CD4-positive, alpha-beta T cell treated with Interleukin-6 at 100 ng/mL for 8 hours (primary cell): ENCODE measurements at places on chromosomes 3 and 15.

- DNase-seq = no peak
These were observed 70.5 kb upstream of the EPHB3 start for GRCh38 chr3:184491011-184491576.

- no peak for DNase-seq
These were observed 266.6 kb upstream of the CTDSPL start for GRCh38 chr3:37594873-37595783.

DNA sequence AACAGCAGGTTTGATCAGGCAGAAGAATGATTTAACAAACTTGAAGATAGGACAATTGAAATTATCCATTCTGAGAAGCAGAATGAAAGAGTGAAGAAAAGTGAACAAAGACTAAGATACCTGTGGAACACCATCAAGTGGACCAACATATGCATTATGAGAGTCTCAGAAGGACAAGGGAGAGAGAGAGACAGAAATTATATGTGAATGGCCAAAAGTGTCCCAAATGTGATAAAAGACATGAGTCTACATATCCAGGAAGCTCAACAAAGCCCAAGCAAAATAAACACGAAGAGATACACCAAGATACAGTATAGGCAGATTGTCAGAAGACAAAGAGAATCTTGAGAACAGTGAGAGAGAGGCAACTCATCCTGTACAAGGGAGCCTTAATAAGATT lies 5.6 kb upstream of the NR1I2 start:
- DNase-seq = no peak

DNA sequence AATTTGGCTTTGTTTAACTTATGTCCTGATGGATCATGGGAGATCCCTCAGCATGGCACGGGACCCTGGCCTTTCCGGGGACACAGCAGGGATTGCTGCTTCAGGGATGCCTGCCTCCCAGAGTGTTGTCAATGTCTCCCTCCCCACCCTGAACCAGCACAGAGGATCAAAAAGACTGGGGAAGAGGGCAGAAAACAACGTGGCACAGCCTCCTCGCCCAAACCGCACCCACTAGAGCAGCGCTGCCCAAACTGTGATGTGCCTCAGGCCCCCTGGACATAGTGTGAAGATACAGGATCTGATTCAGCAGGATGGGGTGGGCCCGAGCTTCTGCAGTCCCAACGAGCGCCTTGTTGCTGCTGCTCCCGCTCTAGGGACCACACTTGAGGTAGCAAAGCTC lies 34.5 kb downstream of the SLC6A20 start:
- no peak for DNase-seq

- DNase-seq = no peak
These were observed 83.4 kb downstream of the TOP2B start for GRCh38 chr3:25581335-25581734.

- DNase-seq = no peak
These were observed 49.0 kb upstream of the SLC4A7 start for GRCh38 chr3:27533261-27533607.

DNA sequence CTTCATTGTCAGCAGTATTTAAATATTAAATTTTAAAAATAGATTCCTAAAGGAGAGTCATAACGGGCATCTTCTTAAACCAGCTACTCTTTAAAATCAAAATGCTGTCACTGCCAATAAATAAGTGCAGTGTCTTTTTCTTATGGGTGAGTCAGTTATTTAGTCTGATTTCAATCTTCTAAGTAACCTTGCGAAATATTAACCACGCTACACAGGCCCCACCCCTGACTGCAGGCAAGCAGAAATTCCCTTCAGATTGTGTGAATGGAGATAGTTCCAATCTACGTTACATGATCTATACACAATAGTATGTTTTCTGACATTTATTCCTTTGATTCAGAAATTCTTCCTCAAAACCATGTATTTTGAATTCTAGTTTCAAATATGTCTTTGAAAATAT lies 141.5 kb downstream of the GADL1 start:
- DNase-seq = no peak

GRCh38 chr3:102536456-102536855 lies 101.6 kb downstream of the ZPLD1 start:
- peak; percentile 2 for DNase-seq

DNA sequence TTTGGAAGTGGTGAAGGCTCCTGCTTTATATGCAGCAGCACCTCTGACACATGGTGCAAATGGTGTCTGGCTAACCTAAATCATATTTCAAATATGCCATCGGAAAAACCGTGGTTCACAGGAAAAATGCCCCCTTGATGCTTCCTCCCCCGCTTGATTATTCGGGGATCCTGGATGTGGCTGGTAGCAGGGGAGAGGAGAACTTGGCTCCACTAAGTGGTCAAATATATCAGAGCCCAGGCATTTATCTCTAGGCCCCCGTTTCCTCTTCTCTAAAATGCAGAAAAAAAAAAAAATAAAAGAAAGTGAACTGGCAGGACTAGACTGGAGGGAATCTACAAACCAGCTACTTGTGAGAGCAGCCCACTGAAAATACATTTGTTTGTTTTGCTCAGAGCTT lies 18.2 kb upstream of the ATP2B2 start:
- no peak for DNase-seq

DNA sequence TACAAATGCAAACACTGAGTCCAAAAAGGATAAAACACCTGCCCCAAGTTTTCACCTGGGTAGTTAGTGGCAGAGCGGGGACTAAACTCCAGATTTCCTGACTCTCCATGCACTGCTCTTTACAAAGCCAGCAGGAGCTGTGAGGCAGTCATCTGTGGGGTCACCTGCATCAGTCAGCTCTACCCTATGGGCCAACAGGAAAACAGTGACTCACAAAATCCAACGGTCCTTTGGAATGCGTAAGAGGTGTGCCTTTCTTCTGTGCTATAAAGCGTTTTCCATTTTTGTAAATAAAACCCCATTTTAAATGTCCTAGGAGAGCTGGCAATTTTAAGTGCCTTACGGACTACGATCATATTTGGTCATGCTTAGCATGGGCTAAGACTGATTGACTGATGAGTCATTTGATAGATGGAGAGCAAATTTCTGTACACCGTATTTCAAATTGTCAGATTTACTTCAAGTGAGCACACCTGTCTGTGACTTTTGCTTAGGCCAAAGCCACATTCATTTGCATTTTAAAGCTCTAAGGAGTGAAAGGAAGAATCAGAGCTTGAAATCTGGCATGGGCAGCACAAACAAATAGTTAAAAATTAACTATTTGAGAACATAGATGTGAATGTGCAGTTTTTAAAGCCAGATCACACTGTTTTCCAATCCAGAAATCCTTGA lies 4.4 kb upstream of the COL8A1 start:
- no peak for DNase-seq

- no peak for DNase-seq
These were observed 30.0 kb upstream of the RPL14 start for GRCh38 chr3:40427045-40427669.

DNA sequence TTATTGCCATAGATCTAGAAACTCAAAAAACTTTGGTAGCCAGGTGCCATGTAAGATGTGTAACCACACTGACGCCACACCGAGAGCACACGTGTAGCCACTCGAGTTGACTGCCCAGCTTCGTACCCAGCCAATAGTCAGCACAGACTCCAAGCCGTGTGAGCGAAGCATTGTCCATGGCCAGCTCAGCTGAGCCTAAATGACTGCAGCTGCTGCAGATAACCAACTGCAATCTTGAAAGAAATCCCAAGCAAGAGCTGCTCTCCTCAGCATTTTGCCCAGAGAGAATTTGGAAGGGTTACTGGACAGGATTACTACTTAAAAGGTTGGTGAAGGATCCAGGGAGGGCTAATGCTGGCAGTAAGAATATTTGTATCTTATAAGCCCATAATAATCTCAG lies 193.0 kb upstream of the THRB start:
- no peak for DNase-seq

DNA sequence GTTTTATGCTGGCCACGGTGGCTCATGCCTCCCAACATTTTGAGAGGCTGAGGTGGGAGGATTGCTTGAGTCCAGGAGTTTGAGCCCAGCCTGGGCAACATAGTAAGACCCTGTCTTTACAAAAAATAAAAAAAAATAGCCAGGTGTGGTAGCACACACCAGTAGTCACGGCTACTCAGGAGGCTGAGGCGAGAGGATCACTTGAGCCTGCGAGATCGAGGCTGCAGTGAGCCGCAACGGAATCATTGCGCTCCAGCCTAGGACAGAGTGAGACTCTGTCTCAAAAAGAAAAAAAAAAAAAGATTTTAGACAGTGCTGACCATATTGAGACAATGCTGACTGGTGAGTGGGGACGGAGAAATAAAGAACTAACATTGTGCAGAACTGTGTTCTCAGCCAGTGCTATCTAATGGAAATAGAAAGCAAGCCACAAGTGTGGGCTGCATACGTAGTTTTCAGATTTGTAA lies 67.2 kb downstream of the ST6GAL1 start:
- no peak for DNase-seq

DNA sequence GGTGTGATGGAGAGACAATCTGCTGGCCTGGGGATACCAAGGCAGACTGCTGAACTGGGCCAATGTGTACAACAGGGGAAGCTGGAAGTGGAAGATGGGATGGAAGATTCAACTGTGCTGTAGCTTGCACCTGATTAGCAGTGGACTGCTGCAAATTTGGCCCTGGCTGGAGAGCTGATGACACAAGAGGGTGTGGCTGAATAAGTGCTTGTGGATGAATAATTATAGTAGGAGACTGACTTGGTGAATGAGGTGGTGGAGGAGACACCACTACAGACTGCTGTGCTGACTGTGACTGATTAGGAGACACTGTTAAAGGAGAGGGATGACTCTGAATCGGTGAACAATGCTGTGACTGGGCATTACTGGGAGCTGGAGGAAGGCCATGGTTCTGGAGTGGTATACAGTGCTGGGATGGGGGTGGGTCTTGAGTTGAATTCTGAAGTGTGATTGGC lies 52.5 kb downstream of the PHC3 start:
- DNase-seq = no peak

GRCh38 chr3:158748237-158748828 lies 16.1 kb upstream of the RARRES1 start:
- no peak for DNase-seq

- DNase-seq = no peak
These were observed 13.9 kb downstream of the ANKDD1A start for GRCh38 chr15:64925335-64926330.

- no peak for DNase-seq
These were observed 53.0 kb upstream of the HES1 start for GRCh38 chr3:194082743-194083636.

- no peak for DNase-seq
These were observed 198.9 kb downstream of the AGBL1 start for GRCh38 chr15:86278586-86278985.

DNA sequence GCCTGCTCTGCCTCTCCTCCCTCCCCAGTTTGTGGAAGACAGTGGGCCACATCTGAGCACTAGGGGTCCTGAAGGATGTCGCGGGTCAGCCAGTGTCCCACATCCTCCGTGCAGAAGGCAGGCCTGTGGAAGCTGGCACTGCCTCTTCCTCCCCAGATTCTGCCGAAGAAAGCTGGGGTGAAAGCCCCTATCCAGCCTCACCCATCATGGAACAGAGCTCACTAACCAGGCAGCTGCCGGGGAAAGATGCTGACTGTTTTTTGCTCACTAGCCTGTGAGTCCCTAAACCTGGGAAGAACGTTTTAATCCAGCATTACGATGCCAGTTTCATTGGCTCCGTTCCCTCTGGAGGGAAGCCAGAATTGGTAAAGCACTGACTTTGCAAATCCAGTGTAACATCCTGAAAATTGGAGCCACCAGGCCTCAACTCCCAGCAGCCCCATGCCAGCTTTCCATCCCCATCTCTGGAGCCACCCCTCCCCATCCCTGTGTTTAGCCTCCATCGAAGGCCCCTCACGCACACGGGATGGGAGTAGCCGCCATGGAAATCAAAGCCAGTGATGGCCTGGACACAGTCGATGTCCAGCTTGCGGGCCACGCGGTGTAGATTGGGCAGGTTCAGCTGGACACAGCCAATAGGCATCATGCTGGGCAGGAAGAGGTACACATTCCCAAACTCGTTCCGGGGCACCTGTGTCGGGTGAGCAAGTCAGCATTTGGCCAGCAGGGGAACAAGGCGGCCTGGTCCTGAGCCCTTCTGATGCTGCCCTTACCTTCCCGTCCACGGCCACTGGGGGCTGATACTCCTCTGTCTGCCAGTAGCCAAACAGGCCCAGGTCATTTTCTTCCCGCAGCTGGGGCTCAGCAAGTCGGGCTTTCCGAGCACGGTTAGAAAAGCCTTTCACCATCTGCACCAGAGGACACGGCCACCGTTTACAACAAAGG lies 23.5 kb downstream of the TMEM43 start:
- no peak for DNase-seq

GRCh38 chr3:118559286-118559685 lies 475.4 kb downstream of the IGSF11 start:
- DNase-seq = no peak

DNA sequence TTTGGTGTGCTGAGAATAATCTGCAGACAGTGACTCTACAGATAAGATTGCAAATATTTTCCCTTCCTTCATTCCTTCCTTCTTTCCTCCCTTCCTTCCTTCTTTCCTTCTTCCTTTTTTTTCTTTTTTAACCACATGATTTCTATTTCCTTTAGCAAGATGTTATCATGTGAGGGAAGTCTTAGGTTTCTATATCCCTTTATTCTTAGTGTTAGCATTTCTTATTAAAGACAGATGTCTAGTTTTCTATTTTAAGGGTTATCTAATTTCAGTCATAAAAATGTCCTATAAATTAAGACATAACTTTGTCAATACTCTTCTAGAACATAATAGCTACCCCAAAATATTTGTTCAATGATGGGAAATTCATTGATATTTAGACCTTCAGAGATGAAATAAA lies 470.9 kb downstream of the LPP start:
- no peak for DNase-seq

DNA sequence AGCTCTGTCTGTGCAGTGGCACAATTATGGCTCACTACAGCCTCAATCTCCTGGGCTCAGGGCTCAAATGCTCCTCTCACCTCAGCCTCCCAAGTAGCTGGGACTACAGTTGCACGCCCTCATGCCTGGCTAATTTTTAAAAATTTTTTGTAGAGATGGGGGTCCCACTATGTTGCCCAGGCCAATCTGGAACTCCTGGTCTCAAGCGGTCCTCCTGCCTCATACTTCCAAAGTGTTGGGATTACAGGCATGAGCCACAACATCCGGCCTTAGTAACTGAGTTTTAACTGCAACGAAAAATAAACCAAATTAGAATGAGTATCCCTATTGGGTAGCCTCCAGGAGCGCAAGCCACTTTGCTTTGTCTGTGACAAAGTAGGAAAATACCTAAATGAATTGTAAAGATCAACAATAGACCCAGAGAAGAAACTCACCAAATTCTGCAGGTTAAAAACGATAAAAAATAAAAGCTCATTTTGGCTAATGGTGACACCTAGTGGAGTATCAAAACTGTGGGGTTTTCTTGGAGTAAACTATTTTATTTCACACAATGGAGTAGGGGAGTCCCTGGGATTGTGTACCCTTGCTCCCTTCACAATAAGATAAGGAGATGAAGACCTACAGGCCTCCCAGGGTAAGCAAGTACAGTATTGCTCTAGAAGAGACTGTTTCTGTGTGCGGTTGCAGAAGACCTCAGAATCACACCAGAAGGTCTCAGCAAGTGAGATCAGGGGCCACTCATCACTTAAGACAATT lies 21.0 kb upstream of the CA12 start:
- DNase-seq = peak; percentile 31

DNA sequence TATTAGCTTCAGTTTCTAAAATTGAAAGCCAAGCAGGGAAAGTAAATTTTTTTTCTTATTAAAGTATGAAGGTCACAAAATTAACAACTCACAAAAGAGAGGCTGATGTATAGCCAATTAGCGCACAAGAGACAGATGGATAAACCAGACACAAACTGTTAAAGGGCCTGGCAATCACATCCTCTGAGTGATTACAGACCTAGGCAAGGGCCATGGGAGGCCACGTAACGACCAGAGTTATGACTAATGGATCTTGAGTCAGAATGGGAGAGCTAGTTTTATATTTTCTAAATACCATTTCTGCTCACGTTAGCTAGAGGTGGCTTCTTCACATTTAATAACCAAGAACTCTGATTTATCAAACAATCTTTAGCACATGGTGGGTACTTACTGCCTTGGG lies 17.8 kb upstream of the SCAMP5 start:
- no peak for DNase-seq
